ENCODE measurements at places on chromosomes 1 and 21.

DNA sequence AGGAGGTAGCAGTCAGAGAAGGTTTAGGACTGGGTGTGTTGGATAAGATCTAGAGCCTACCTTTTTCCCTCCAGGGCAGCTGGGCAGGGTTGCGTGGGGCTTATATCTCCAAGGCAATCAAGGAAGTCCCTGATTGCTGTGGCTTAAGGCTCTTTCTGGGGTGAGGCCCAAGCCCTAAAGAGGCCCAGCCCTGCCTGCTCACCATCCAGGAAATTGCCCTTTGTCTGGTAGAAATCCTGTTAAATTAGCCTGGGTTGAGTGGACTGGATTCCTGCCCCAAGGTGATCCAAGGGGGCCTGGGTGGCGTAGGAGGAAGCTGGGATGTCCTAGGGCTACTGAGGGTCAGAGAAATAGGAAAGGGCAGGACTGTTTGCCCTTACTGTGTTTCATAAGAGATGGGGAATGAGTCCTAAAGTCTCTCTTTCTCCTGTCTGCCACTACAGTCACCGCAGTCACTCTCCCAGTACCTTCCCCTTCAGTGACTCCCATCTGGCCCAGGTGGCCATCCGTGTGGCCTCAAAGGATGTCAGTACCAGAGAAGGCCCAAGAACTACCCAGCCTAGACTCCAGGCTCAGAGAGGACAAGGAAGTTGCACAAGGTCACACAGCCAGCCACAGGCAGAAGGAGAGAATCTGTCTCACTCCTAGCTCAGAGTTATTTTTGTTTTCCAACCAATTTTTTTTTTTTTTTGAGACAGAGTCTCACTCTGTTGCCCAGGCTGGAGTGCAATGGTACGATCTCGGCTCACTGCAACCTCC lies 25.8 kb downstream of the MFSD2A start:
- no peak for DNase-seq

- DNase-seq, result no peak
These were observed 153.2 kb downstream of the NTNG1 start for GRCh38 chr1:107293901-107294613.

GRCh38 chr1:84505493-84506001 lies 639 bp upstream of the SPATA1 start:
- DNase-seq, result no peak

- no peak for DNase-seq
These were observed 15.0 kb upstream of the GPR25 start for GRCh38 chr1:200857804-200858203.

DNA sequence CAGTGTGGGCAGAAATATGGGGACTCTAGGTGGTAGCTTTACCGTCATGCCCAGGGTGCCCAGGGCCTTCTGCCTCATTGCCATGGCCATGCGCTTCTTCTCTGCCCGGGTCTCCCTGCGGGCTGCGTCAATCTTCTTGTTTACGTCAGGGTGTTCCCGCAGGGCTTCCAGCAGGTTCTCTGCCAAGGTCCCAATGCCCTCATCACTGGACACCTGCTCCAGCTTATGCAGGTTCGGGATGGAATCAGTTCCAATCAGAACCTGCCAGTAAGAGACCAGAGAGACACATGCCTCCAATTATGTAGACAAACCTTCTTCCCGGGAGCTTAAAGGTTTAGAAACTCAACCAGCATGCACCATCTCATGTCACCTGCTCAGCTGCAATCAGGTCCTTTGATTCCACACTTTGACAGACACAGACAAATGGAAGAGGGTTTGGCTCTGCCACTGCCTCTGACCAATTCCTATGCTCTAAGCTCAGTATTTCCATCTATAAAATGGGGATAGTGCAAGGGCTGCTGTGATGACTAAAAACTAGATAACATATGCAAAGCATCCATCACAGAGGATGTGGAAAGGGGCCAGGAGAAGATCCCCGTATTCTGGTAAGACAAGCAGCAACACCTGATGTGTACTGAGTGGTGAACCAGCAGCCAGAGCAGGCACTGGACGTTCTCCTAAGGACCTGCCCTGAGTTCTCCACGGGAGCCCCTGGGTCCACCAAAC lies 121.2 kb downstream of the UBR4 start:
- no peak for DNase-seq

- DNase-seq, result no peak
These were observed 24.2 kb downstream of the ZBTB18 start for GRCh38 chr1:244075247-244075722.

DNA sequence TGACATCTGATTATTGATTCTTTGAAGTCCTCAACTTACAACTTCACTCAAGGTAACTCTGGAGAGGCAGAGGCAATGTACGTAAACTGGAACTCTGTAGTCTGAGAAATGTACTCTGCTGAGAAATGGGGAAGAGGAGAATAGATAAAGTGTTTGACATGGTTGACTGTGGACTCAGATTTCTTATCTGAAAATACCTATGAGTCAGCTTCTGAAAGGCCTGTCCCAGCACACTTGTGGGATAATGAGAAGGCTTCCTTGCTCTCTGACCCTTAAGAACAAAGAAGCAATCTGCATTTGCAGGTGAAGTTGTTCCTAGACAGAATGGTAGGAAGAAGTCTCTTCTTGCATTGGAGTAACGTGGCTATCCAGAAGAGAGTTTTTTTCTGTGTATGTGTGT lies 1573.5 kb downstream of the BRINP3 start:
- DNase-seq, result no peak
